ENCODE measurements at places on chromosomes 7 and 10. TPM values are rescaled to one million over a fixed set of nuclear protein-coding genes. Genes with fewer than 3 reads are reported as not detected.
A peak's percentile ranks its signal among the peaks of the same experiment; 100 is the strongest.

GRCh38 chr10:8060010-8060703 is 5.7 kb downstream of the GATA3 start:
- ATAC-seq: no peak

- peak; percentile 37 for ATAC-seq
Measured at GRCh38 chr10:59622320-59623132, 87.1 kb downstream of the SLC16A9 start.

- ATAC-seq: no peak
Measured at GRCh38 chr10:76982671-76983070, 654.9 kb downstream of the KCNMA1 start.

DNA sequence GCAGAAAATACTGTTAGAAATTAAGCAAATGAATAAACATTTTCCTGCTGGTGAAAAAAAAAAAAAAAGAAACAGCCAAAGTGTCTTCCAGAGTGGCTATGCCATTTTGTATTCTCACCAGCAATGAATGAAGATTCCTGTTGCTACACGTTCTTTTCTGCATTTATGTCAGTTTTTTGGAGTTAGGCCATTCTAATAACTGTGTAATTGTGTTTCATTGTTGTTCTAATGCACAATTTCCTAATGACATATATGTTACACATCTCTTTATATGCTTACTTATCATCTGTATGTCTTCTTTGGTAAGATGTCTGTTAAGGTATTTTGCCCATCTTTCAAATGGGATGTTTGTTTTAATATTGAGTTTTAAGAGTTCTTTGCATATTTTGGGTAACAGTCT is 213.7 kb downstream of the ITGB1 start:
- no peak for ATAC-seq

- ATAC-seq: peak; percentile 67
Measured at GRCh38 chr10:73076360-73077183, 20.1 kb downstream of the P4HA1 start.

DNA sequence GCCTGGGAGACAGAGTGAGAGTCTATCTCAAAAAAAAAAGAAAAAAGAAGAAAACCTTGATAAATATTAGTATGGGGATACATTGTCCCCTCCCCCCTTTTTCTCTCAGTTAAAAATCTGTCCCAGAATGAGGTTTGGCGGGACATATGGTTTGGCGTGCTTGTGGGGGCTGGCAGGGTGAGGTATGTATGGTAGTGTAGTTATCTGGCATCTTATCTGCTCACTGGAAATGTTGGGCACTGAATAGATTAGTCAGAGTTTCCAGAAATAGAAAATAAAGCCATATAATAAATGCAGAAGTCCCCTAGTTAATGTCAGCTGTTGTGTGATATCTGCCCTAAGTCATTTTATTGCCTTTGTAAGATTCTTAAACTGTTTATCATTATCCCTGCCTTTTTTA is 397.5 kb upstream of the GALNT17 start:
- ATAC-seq: no peak

DNA sequence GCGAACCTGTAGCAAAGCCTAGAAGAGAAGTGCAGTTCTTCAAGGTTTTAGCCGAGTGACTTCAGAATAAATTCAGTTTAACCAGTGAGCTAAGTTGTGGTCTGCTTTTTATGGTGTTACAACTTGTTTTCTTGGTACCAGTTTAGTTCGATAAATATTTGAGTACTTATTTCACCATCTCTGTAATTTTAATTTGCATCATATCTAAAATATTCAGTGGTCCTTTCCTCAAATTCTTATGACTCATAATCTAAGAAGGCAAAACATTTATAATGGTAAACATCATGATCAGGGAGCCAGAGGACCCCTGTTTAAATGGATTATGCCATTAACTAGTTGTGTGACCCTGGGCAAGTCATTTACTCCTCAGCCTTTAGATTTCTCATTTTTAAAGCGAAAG is 4.1 kb upstream of the BMPER start:
- no peak for ATAC-seq

VPS50 gene
- total RNA-seq: 21.8 TPM

MYH16 gene
- total RNA-seq: 0.60 TPM

ZNF32 gene
- 53.1 TPM for total RNA-seq

RHOBTB1 gene
- total RNA-seq: 9.7 TPM

COL26A1 gene
- 9.5 TPM for total RNA-seq

SEMA3E gene
- 11.0 TPM for total RNA-seq

All from motor neuron (in vitro differentiated cells).